SK-N-MC (cell line): ENCODE measurements at places on chromosomes 4 and X.

DNA sequence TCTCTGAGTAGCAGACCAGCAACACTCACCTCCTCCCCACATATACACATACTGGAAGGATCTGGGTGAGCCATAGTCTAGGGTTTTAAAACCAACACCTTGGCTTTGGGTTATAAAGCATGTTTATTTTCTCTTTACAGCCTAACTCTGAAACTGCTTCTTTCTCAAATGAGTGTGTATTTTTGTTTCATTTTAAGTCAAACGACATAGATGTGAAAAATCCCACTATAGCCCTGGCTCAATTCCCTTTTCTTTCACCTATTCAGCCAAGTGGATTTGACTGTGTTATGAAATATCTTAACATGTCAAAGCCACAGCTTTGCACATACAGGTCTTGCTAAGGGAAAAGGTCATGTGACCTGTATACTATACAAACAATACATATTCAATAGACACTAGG is 13.8 kb downstream of the NEXMIF start:
- no peak for DNase-seq

GRCh38 chrX:2566055-2566454 is 65.3 kb upstream of the DHRSX start:
- DNase-seq: no peak

- DNase-seq: no peak
Observed at GRCh38 chrX:69505772-69506616, 1.9 kb downstream of the NALF2 start.

- no peak for DNase-seq
Observed at GRCh38 chrX:45506149-45506730, 305.6 kb upstream of the DIPK2B start.

GRCh38 chrX:9293051-9293496 is 171.8 kb upstream of the TBL1X start:
- no peak for DNase-seq

DNA sequence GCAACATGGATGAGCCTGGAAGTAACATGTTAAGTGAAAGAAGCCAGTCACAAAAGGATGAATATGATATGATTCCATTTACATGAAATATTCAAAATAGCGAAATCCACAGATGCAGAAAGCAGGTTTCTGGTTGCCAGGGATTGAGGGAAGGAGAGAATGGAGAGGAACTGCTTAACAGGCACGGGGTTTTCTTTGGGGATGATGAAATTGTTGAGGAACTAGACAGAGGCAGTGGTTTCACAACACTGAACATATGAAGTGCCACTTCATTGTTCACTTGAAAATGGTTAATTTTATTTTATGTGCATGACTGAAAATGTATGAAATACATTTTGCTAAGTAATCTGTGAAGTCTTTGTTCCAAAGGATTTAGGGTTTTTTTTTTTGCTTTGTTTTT is 182.5 kb upstream of the TBL1X start:
- DNase-seq: no peak

GRCh38 chr4:85488416-85488815 is 13.5 kb downstream of the ARHGAP24 start:
- DNase-seq: no peak

DNA sequence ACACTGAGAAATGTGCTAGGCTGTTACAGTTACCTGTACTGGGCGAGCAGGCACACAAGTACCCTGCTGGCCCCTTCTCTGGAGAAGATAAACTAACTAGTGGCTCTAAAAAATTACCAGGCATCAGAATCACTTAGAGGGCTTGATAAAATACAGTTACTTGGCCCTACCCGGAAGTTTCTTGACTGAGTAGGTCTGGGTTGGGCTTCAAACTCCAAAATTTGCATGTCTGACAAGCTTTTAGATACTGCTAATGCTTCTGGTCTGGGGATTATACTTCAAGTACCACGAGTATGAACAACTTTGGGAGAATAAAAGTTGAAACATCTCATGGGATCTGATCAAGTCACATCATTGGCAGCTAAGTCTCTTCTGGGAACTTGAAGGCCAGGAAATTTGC is 30.8 kb downstream of the CEP135 start:
- DNase-seq: no peak

DNA sequence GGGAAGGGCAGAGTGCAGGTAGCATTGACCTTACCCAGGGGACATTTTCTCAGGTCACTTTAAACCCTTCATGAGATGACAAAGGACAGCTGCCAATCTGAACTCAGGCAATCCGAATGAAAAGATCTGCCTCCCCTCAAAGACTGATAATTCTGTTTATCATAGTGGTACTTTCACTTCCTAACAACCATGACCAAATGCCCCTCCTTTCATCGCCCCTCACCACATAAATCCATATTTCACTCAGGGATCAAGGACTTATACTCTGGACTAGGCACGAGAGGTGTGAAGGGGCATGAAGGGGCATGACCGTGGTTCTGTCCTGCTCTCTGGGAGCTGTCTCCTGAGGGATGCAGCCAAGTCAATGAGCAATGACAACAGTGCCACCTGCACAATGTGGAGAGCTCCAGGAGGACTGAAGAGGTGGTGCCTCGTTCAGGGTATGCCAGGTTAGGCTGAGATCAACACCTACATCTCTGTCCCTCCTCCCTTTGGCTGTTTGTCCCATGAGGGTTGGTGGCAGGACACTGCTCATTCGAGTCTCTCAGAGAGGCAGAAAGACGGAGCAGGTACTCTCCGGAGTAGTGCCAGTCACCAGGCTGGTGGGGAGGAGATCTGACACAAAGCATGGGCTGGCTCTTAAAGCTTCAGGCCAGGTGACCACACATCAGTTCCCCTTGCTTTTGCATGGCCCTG is 12.5 kb downstream of the HS3ST1 start:
- no peak for DNase-seq
